ENCODE measurements at places on chromosomes 1 and 21. TPM values are rescaled to one million over a fixed set of nuclear protein-coding genes. Genes with fewer than 3 reads are reported as not detected.

CD1E gene
- not detected for total RNA-seq

AADACL4 gene
- total RNA-seq, result 0.36 TPM

PAPPA2 gene
- 0.32 TPM for total RNA-seq

OR2M4 gene
- total RNA-seq, result not detected

KCNK1 gene
- total RNA-seq, result 14.6 TPM

GPR61 gene
- not detected for total RNA-seq

TMEM79 gene
- total RNA-seq, result 6.1 TPM

BARHL2 gene
- not detected for total RNA-seq

ITLN1 gene
- not detected for total RNA-seq

PKN2 gene
- total RNA-seq, result 63.4 TPM

PDE9A gene
- 26.5 TPM for total RNA-seq

TRNP1 gene
- total RNA-seq, result 29.3 TPM

FAM131C gene
- total RNA-seq, result 1.9 TPM

LCE2B gene
- total RNA-seq, result not detected

CHIA gene
- total RNA-seq, result not detected

PRDX6 gene
- total RNA-seq, result 211 TPM

PRELP gene
- 3.2 TPM for total RNA-seq

SLC1A7 gene
- not detected for total RNA-seq

MLLT11 gene
- 16.9 TPM for total RNA-seq

UBL4B gene
- 11.7 TPM for total RNA-seq

RNF19B gene
- total RNA-seq, result 14.6 TPM

HLX gene
- 0.75 TPM for total RNA-seq

IL22RA1 gene
- total RNA-seq, result 0.11 TPM

CFAP74 gene
- 0.18 TPM for total RNA-seq

IER5 gene
- total RNA-seq, result 13.4 TPM

KCNJ6 gene
- 0.02 TPM for total RNA-seq

NBPF6 gene
- not detected for total RNA-seq

HUNK gene
- 61.4 TPM for total RNA-seq

GABRD gene
- total RNA-seq, result 0.14 TPM

SYDE2 gene
- 42.4 TPM for total RNA-seq

KANK4 gene
- 34.3 TPM for total RNA-seq

KCND3 gene
- total RNA-seq, result 0.31 TPM

PTGFR gene
- 0.43 TPM for total RNA-seq

LCE1B gene
- total RNA-seq, result not detected

USP48 gene
- total RNA-seq, result 88.7 TPM

MYBPH gene
- total RNA-seq, result not detected

NUDT4B gene
- total RNA-seq, result not detected

HPCAL4 gene
- 0.69 TPM for total RNA-seq
